ENCODE measurements at places on chromosomes 2 and 18. TPM values are rescaled to one million over a fixed set of nuclear protein-coding genes. Genes with fewer than 3 reads are reported as not detected.
A peak's percentile ranks its signal among the peaks of the same experiment; 100 is the strongest.

GRCh38 chr2:192578780-192579179, 384.0 kb upstream of the TMEFF2 start:
- DNase-seq: no peak

DNA sequence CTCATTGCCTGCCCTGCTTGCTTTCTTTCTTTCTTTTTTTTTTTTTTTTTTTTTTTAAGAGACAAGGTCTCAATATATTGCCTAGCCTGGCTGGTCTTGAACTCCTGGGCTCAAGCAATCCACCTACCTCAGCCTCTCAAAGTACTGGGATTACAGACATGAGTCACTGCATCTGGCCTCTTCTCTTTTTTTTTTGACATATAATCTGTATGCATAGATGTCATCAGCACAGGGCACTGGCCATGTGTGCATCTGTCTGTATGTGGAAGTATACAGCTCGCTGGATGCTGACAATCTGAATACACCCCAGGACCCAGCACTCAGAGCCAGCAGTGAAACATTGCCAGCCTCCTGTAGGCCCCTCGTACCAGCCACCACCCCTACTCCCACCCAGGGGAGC, 49.5 kb downstream of the TFCP2L1 start:
- no peak for DNase-seq

DNA sequence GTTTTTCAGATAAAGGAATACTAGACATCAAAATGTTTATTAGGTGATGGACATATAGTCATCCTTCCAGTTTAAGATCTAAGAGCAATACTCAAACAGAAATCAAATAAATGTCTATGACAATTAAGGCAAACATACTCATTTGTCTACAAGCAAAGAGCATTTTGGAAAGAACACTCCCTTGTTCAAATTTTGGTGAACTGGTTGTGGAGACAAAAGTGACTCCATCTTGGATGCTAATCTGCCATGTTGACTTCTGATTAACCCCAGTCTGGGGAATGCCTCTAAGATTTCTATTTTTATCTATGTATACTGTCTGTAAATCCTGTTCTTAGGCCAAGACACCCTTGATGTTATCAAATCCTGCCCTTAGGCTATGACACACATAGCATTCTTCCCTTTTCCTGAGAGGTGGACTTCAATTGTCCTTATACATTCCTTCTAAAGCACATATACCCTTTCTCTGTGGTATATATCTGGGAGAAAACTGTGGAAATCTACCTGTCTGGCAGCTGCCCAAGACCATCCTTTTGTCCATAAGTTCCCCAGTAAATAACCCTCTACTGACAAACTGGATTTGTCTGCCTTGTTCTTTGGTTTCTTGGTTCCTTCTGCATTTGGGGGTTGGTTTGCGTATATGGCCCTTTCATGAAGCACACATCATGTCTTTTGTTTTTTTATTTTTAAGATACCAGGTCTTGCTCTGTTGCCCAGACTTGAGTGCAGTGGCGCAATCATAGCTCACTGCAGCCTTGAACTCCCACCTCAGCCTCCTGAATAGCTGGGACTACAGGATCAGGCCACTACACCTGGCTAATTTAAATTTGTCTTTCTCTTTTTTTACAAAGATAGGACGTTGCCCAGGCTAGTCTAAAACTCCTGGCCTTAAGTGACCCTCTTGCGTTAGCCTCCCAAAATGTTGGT, 12.5 kb upstream of the PLEKHM3 start:
- no peak for DNase-seq

The EPB41L5 gene
- 23.2 TPM for total RNA-seq

DNA sequence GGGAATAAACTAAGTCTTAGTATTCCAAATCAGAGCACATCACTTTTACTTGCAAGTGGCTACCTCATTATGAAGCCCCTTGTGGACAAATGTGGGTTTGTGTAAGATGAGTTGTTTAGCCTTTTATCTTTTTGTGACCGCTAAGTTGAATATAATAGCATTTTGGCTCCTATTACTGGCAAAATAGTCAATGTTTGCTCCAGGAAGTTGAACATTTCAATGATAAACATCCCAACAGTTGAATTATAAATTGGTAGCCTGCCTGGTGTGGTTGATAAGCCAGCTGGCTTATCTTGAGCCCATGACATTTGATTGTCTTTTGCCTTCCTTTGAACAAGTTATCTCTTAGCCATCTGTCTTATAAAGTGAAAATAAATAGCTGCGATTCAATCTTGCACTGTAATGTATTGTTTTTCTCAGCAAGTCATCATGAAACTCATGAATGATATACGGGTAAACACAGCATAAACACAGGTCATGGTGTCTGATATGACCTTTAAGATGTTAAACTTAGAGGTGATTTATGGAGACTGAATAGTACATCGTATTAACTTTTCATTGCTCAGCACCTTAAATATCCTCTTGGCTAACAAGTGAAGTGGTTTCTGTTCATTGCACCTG, 338.4 kb downstream of the SOCS6 start:
- no peak for DNase-seq

The KIF1A gene
- under 0.01 TPM for total RNA-seq

The GCG gene
- not detected for total RNA-seq

DNA sequence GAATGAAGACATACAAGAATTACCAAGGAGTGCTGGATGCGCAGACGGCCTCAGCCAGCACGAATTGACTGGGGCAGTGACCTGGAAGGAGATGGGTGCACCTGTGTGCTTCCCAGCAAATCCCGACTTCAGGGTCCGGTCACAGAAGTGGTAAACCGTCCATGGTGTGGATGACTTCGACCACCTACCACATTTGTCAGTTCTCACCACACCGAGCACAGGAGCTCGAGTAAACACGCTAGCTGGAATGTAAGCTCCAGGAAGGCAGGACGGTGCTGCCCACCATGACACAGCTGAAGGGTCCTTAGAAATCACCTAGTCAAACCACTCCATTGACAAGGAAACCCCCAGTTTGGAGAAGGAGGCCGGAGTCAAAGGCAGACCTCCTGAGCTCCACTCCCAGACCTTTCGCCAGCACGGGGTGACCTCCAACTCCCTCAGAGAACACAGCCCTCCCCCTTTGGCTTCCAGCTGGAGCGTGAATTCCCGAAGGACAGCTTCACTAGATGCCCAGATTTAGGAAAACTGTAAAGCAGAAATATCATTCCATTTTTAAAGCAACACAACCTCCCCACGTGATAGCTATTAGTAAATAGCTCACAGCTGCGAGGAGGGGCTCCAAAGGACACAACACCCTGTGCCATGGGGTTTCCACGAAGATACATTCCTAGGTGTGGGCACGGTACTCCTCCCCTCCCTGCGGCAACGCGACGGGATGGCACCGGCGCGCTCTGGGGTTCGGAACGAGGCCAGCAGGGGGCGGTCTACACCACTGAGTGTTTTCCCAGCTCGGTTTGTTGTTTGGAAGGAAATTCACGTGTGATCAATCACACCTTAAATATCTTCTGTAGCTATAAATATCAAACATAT, 34.1 kb upstream of the GNAL start:
- peak; percentile 57 for DNase-seq

The LYPD1 gene
- 1.1 TPM for total RNA-seq

The SRSF7 gene
- total RNA-seq: 73.0 TPM

- peak; percentile 4 for DNase-seq
These were observed at the start of gene EPB41L3 for GRCh38 chr18:5543773-5544389. EPB41L3 (minus strand) TSS chr18:5543997; CDS start chr18:5489183, 54,814 bp downstream.

DNA sequence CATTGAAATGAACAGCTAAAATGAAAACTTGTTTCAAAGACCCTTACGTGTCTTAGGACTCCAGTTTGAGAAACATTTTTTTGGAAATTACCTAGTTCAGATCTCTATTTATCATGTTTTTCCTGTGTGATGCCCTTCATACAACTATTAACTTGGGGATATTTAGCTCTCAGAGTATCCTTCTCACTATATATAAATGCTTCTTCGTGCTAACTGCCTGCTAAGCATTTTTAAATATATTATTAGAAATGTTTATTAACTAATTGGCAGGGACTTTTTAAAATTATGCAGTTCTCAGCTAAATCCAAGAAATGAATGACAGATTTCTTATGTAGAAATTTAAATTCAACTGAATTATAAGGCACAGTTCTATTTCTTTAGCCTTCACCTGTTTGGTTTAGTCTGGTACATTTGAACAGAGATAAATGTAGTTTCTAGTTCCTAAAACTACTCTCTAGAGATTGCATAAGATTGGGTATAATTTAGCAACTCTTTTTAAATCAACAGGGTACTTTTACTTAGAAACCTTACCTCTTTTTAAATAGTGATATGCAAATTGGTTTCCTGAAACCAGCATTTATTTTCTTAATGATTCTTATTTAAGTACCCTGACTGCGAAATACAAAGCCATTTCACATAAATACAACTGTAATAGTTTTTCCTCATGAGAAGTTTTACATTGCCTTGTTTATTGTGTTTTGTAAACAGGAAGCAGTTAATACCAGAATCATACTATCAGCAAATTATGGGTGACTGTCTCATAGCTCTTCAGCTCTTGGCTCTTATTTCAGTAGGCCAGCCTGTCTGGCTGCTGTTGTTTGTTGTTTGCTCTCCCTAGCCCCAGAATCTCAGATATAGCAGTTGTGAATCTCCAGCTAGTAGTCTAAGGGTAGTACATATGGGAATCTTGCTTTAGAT, 140.7 kb downstream of the PTRHD1 start:
- DNase-seq: no peak

DNA sequence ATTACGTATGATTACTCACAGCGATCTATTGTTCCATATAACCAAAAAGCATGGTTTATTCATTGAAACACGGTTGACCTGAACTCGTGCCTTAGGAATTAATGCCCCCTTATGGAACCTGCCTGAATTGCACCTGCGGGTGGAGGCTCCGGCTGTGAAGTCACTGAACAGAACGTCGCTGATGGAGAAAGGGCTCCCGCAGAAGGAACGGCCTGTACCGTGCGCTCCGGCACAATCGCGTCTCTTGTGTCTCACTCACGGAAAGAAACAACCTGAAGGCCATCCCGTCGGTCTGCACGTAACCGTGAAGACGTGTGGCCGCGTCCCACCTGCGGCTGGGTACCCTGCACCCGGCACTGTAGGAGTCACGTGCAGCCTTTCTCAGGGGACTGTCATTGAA, 133.1 kb downstream of the NFATC1 start:
- DNase-seq: peak; percentile 89

GRCh38 chr2:88059979-88060906, 4.7 kb upstream of the KRCC1 start:
- DNase-seq: peak; percentile 57

- no peak for DNase-seq
These were observed 94.6 kb downstream of the NYAP2 start for GRCh38 chr2:225494100-225494459.

DNA sequence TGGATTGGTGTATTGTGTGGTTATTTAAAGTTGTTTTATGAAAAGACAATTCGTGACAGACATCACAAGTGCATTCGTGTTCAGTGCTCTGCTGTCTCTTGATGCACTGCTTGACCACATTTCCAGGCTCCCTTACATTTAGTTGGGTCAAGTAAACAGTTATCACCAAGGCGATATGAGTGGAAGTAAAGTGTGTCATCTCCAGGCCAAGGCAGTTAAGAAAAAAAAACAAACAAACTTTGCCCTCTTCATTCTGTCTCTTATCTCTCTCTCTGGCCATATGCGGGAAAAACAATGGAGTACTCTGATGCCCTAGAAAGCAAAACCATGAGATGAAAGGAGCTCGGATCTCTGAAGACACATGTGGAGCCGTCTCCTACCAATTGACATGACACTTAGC, 131.1 kb downstream of the DSEL start:
- DNase-seq: no peak

DNA sequence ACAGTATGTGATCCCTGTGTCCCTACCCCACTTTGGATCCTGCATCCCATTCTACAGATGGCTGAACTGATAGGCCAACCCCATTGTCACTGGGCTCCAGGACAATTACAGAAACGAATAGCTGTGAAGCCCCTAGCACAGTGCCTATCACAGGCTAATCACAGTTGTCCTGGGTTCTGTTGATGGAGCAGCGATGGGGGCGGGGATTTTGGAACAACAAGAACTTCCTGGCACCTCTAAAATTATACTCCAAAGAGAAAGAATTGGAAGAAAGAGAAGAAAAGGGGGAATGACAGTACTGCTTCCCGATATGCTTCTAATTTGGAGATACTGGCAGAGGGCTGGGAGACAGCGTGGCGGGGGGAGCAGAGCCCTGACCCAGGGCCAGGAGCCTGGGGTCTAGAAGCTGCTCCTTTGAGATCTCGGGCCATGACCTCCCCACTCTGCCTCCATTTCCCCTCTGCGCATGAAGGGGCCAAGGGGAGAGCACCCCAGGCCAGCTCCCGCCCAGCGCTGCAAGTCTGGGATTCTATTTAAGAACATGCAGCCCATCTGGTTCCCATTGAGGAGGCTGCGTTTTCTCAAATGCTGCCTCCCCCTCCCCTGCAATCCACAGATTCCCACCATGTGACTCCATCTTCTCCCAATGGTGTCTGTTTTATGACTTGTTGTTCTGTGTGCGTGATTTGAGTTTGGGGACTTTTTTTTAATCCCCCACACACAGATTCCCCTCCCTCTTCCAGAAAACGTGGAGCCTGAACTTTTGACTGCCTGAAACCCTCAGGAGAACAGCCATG, 202.7 kb downstream of the CYP26B1 start:
- DNase-seq: no peak

The CRYGD gene
- total RNA-seq: not detected

The CRACDL gene
- total RNA-seq: 2.2 TPM

DNA sequence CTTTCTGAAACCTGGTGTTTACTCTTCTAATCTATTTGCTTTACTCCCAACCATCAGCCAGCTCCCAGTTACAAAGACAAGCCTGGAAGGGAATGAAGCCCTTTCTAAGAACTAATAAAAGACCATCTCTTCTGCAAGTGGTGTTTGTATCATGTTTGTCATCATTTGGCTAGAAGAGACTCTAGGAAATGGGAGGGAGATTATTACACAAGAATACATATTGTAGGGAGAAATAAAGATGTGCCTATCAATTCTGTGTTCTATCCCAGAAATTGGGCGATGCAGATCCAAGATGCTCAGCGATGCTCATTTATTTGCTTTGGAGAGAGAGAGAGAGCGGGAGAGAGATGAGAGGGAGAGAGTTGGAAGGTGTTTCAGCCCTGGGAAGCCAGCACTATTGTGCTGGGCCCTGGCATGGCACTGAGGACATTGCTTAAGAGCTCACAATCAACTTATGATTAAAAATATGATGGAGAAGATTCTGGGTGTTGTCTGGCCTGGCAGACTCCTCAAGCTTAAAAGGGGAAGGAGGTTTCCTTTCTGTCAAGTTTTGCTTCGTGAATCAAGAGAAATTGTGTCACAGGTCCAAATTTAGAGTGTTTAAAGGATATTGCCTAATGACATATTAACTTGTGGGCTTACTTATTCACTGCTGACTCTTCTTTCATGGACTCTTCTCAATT, 41.8 kb upstream of the AFF3 start:
- DNase-seq: no peak

GRCh38 chr2:155630760-155631159, 701.8 kb downstream of the NR4A2 start:
- no peak for DNase-seq

GRCh38 chr2:126950504-126950903, 51.8 kb downstream of the TEX51 start:
- no peak for DNase-seq

DNA sequence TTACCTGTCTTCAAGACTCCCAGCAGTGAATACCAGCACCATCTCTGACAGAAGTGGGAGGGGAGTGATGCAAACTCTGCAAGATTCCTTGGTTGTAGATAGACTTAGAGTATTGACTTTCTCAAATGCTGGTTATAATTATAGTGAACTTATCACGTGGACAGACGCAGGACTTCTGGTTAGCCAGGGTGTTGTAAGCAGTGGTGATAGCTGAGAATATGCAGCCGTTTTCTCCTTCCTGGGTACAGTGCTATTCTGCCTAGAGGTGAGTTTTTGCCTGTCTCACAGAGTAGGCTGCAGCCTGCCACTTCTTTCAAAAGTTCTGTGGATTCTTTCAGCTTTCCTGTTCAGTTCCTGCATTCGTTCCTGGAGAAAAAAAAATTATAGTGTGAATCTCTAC, 733 bp upstream of the CXCR2 start:
- no peak for DNase-seq
